CD4-positive, alpha-beta T cell treated with Interleukin-6 at 100 ng/mL for 8 hours (primary cell): ENCODE measurements at places on chromosomes 12 and 14.

- DNase-seq: no peak
These were observed 89.5 kb upstream of the SLC38A2 start for GRCh38 chr12:46461907-46462640.

GRCh38 chr12:111532751-111533150, 66.4 kb downstream of the ATXN2 start:
- no peak for DNase-seq

DNA sequence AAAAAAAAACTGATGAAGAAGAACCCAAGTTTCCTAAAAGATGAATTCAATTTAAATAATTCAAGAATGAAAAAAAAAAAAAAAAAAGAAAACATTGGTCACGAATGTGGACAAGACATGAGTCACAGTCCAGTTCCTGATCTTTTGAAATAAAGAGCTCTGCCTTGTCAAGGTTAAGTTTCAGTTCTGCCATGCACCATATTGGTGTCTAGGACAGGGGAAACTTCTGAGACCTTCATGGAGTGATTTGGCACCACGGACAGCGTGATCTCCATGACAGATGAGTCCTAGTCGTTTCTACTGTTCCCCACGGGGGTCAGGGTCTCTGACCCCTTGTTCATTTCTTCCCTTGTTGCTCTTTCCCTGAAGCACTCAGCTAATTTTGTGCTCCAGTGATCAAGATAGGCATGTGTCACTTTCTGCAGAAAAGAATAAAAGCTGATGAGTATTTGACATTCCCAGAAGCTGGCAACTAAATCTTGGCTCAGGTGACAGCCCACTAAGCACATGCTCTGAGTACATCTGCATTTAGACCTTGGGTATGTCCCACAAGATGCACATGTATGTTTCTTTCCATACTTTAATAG, 1159.7 kb downstream of the BCL11B start:
- no peak for DNase-seq

- DNase-seq: no peak
These were observed 190.4 kb upstream of the FAR2 start for GRCh38 chr12:28958553-28959195.

- no peak for DNase-seq
These were observed 53.3 kb downstream of the TRAF3 start for GRCh38 chr14:102830474-102831045.

DNA sequence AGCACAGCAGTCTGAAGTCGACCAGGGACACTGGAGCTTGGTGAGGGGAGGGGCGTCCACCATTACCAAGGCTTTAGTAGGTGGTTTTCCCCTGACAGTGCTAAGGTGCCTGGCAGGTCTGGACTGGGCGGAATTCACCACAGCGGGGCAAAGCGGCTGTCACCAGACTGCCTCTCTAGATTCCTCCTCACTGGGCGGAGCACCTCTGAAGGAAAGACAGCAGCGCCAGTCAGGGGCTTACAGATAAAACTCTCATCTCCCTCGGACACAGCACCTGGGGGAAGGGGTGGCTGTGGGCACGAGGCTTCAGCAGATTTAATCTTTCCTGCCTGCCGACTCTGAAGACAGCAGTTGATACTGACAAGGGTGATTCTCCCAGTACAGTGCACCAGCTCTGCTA, 39.1 kb downstream of the DDHD1 start:
- DNase-seq: no peak

DNA sequence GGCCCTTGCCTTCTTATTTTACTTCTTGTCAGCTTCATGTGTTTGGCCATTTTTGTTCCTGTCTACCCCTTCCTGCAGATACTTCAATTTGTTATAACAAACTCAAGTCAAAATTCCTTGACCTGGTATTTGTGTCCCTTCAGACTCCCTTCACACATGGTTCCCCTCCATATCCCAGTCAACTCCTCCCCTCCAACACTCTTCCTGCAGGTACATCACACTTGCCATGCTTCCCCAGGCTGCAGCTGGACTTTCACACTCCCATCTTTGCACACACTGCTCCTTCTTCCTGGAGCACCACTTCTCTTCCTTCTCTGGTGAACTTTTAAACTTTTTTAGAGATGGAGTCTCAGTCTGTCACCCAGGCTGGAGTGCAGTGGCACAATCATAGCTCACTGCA, 18.9 kb upstream of the FIGNL2 start:
- no peak for DNase-seq

- no peak for DNase-seq
These were observed 9.8 kb upstream of the SPX start for GRCh38 chr12:21516281-21516680.

DNA sequence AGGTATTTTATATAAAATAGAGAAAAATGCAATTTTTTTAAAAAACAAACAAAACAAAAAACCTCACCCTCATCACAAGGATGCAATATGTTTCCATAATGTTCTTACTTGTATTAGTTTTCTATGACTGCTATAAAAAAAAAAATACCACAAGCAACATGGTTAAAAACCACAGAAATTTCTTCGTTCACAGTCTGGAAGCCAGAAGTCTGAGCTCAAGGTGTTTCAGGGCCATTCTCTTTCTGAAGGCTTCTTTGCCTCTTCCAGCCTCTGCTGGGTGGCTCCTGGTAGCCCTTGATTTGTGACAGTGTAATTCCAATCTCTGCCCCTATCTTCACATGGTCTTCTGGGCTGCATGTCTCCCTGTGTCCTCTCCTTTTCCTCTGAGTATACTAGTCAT, 21.5 kb upstream of the SSTR1 start:
- DNase-seq: no peak

GRCh38 chr12:91171476-91171875, 11.1 kb downstream of the DCN start:
- DNase-seq: no peak

DNA sequence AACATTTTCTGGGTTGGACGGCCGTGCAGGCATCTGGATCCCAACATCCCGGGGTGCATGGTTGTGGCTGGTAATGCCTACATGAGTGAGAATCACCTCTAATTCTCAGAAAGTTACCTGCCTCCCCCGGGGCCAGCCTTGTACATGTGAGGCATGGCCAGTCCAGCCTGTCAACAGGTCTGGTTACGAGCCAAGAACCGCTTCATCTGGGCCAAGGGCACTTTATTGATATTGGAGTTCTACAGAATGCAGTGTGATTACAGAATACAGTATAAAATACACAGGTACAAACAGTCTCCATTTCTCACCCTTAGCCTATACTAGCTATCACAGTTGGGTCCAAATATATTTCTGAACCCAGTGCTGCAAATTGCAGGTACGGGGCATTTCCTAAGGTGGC, 84.9 kb upstream of the EVL start:
- no peak for DNase-seq

- DNase-seq: no peak
These were observed 967.9 kb downstream of the FSCB start for GRCh38 chr14:43539210-43539609.

DNA sequence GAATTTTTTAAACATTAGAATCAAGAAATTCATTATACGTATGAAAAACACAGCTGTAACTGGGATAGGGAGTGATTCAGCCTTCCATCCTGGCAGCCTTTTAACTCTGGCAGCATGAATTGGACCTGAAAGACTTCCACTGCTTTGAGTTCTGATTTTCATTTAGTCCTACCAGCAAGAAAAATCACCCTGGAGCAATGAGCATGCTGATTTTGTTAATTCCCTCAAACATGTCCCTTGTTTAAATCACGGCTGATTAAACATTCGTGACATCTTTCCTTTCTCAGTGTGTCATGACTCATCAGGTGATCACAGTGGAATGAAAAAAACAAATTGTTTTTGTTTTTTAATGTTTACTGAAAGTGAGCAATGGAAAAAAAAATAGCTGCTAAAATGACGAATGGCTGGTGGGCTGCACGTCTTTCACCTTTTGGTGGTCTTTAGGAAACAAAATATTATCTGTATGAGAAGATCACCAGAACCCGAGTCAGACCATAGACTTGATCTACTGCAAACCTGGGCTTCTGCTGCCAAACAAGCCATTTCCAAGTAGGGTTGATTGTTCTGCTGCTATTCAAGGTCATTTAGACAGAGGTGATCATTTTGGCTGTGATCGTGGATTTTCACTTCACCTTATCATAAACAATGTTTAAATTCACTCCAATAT, 67.0 kb upstream of the CAND1 start:
- DNase-seq: no peak

DNA sequence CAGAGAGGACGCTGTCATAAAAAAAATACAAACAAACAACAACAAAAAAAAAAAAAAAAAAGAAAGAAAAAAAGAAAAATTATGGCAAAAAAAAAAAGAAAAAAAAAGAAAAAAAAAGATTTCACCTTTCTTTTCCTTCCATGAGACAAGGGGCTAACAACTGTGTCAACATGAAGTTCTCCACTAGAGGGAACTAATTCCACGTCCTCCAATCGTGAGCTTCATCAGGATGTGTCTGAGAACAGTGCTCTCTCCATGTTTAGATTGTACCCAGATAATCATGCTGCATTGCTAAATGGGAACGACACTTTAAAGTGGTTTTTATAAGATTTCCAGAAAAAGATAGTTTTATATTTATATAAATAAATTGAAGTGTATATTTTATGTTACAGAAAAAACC, 96.2 kb upstream of the PTPRB start:
- peak; percentile 6 for DNase-seq

DNA sequence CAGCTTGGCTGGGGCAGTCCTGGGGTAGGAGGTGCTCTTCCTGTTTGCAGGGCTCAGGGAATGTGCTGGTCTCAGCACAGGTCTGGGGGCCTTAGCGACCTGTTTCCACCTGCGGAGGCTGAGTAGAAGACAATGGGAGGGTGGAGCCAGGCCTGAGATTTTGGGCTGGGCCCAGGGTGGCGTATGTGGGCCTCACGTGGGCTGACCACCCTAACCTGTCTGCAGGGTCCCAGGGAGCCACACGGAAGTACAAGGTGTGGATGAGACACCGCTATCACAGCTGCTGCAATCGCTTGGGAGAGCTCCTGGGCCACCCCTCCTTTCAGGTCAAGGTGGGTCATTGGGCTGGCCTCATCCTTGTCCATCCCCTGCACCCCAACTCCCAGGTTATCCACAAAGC, 1.1 kb downstream of the NOC4L start:
- DNase-seq: no peak

GRCh38 chr14:104262515-104263514, 124.4 kb downstream of the KIF26A start:
- DNase-seq: no peak

DNA sequence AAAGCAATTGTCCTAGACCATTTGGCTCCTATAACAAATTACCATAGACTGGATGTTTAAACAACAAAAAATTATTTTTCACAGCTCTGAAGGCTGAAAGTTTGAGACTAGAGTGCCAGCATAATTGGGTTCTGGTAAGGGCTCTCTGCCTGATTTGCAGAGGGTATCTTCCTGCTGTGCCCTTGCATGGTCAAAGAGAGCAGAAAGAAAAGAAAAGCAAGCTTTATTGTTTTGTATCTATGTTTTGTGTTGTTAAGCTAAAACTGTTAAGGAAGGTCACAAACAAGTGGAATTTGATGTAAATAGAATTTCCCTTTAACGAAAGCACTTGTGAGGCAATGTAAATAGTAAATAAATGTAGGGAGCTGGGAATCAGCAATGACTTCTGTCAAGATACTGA, 1031.0 kb upstream of the ATXN7L3B start:
- no peak for DNase-seq
